H9 (cell line): ENCODE measurements at places on chromosomes 11 and 22.

GRCh38 chr11:86803136-86804045, 3.0 kb downstream of the PRSS23 start:
- no peak for DNase-seq
- H3K27ac ChIP-seq: no peak overlapping the region
- peaks cover 6% of the 10 kb centered on the region; the same call in 1 of the 2 replicates for H3K4me1 ChIP-seq

GRCh38 chr11:13298765-13299164, 21.2 kb downstream of the BMAL1 start:
- no peaks in the 10 kb centered on the region for H3K4me1 ChIP-seq
- no peak overlapping the region for H3K4me3 ChIP-seq
- no peak overlapping the region for H3K27ac ChIP-seq
- H3K27me3 ChIP-seq: no peaks in the 10 kb centered on the region
- DNase-seq: no peak

- no peak overlapping the region for H3K27ac ChIP-seq
- no peak overlapping the region for H3K4me3 ChIP-seq
- peaks cover 79% of the 10 kb centered on the region for H3K36me3 ChIP-seq
- DNase-seq: no peak
Measured at GRCh38 chr22:19059481-19060278, 62.5 kb downstream of the DGCR2 start.

- no peaks in the 10 kb centered on the region for H3K36me3 ChIP-seq
- no peak overlapping the region for H3K27ac ChIP-seq
- no peaks in the 10 kb centered on the region for H3K27me3 ChIP-seq
- H3K4me1 ChIP-seq: no peaks in the 10 kb centered on the region
Measured at GRCh38 chr11:44550123-44550522, 15.3 kb upstream of the CD82 start.

DNA sequence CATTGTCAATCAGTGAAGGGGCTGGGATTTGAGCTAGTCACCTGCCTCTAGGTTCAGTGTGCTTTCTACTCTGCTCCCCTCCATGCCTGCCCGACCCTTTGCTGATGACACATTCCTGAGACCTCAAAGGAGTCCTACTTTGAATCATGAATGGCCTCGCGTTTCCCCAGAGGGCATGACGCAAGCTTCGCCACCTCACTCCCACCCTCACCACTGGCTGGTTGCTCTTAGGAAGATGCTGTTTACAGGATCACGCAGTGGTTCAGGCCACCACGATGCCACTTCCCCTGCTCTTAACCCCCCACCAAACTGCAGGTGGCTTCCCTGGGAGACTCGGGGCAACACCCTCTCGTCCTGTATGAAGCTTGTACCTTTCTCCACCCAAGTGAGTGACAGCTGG, 62.9 kb upstream of the B3GAT1 start:
- no peak overlapping the region for H3K27ac ChIP-seq
- no peak overlapping the region for H3K4me3 ChIP-seq
- no peaks in the 10 kb centered on the region; the same call in 1 of the 2 replicates for H3K27me3 ChIP-seq
- H3K4me1 ChIP-seq: peaks cover 6% of the 10 kb centered on the region; the same call in 1 of the 2 replicates
- DNase-seq: peak; percentile 15

DNA sequence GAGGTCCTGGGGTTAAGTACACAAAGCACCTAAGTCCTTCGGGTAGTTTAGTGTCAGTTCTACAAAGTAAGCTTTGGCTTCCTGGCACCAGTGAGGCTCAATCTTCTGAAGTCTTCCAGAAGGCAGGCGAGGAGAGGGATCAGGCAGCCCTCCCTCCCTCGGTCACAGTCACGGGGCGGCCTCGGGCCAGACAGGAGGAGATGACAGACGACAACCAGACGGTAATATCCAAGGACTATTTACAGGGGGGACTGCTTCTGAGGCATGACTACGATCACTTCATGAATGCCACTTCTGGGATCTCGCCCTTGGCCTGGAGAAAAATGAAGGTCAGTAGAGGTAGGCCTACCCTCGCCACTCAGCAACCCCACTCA, 383 bp upstream of the TMEM223 start:
- peak overlapping the region; percentile 89 for H3K4me3 ChIP-seq
- DNase-seq: peak; percentile 52
- H3K27ac ChIP-seq: no peak overlapping the region
- H3K36me3 ChIP-seq: peaks cover 63% of the 10 kb centered on the region
- H3K4me1 ChIP-seq: no peaks in the 10 kb centered on the region

DNA sequence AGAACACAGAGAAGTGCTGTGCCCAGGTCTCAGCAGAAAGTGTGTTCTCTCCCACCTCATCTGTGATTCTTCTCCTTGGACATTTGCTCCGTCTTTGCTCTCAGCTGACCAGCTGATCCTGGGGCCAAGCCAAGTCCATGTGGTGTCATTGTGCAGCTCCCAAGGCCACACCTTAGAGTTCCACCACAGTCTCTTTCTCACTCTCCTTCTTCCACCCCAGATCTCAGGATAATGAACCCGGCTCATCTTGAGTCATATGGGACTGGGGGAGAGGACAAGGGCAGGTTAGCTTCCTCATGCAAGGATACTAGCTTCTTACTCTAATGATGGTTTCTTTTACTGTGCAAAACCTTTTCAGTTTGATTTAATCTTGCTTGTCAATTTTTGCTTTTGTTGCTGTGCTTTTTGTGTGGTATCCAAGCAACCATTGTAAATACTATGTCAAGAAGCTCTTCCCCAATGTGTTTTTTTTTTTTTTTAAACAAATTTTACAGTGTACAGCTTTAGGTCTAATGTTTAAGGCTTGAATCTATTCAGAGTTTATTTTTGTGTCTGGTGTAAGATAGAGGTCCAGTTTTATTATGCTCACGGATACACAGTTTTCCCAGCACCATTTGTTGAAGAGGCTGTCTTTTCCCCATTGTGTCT, 75.0 kb upstream of the OR4B1 start:
- H3K36me3 ChIP-seq: peaks cover 17% of the 10 kb centered on the region; the same call in 2 of the 3 replicates
- no peak for DNase-seq
- no peak overlapping the region for H3K27ac ChIP-seq
- no peaks in the 10 kb centered on the region for H3K27me3 ChIP-seq

GRCh38 chr11:88433536-88434230, 96.1 kb upstream of the CTSC start:
- no peaks in the 10 kb centered on the region for H3K27me3 ChIP-seq
- H3K27ac ChIP-seq: no peak overlapping the region
- DNase-seq: no peak
- H3K36me3 ChIP-seq: peaks cover 11% of the 10 kb centered on the region
- H3K4me3 ChIP-seq: no peak overlapping the region
- 0 out of 2 replicates have a peak, but pooled peaks cover 4% of the 10 kb centered on the region for H3K4me1 ChIP-seq

DNA sequence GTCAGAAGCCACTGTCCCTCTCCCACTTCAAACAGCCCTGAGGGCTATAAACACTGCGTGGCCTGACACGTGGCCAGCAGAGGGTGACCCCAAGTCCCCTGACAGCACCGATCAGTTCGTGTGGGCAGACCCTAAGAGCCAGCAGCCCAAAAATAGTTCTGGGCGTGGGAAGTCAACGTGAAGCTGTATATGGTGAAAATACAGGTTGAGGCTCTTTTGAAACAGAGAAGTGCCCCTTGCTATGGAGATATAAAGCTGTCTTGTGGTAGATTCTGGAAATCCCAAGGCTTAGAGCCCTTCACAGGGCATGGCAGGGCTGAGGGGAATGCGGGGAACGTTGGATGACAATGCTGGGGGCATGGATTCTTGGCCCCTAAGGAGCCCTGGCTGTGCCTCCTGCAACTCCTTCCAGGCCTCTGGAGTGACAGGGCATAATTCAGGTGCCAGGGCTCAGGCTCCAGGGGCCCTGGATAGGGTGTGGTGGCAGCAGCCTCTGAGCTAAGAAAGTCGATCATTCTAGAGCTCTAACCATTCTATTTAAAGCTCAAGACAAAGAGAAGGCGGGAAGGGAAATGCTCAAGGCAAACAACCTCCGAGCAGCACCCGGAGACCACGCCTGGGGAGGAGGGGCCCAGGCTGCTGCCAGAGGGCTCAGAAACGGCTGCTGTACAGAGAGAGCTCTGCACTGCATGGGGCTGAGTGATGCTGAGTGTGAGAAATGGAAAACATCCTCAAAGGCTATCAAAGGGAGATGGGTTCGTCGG, 60.4 kb upstream of the CD5 start:
- no peaks in the 10 kb centered on the region for H3K27me3 ChIP-seq
- H3K36me3 ChIP-seq: no peaks in the 10 kb centered on the region
- no peak overlapping the region for H3K4me3 ChIP-seq
- H3K4me1 ChIP-seq: no peaks in the 10 kb centered on the region

DNA sequence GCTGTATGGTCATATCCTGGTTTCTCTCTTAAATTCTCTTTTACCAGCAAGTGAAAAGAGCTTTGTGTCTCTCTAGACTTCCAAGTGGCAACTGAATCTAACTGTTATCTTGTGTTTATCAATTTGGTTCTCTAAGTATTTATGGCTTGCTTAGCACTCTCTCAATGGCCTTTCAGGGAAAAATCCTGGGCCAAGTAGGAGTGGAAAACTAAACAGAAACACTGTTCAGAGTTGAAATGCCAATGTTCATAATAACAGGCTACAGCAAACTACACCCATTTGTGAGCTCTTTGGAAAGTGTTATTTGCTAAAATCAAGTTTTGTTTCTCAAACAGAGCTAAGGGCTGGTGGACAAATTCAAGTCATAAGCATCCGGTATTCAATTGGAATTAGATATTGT, 10.1 kb downstream of the MMP12 start:
- DNase-seq: no peak
- no peaks in the 10 kb centered on the region for H3K27me3 ChIP-seq
- H3K4me3 ChIP-seq: no peak overlapping the region
- H3K27ac ChIP-seq: no peak overlapping the region
- no peaks in the 10 kb centered on the region for H3K4me1 ChIP-seq
- H3K36me3 ChIP-seq: no peaks in the 10 kb centered on the region
